ENCODE measurements at places on chromosomes 13 and 19.
A peak's percentile ranks its signal among the peaks of the same experiment; 100 is the strongest.

GRCh38 chr13:20658451-20659040 is 45.0 kb upstream of the IL17D start:
- DNase-seq = peak; percentile 31

DNA sequence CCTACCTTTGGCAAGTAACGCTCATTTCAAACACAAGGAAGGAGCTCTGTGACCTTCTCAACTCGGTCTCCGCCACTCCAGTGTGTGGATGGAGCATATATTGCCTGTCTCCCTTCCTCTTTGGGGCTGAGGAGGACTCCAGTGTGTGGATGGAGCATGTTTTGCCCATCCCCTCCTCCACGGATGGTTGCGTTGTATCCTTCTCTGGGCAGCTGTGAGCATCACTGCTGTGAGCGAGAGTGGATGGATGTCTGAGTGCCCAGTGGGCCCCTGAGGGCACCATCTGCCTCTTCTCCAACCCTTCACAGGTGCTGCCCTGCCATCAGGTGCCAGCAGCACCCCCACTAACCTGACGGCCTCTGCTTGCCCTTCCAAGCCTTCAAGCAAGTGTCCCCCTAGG is 186.2 kb downstream of the TEX29 start:
- no peak for DNase-seq

GRCh38 chr19:5680084-5680436 is 256 bp downstream of the MICOS13 start:
- peak; percentile 60 for DNase-seq

DNA sequence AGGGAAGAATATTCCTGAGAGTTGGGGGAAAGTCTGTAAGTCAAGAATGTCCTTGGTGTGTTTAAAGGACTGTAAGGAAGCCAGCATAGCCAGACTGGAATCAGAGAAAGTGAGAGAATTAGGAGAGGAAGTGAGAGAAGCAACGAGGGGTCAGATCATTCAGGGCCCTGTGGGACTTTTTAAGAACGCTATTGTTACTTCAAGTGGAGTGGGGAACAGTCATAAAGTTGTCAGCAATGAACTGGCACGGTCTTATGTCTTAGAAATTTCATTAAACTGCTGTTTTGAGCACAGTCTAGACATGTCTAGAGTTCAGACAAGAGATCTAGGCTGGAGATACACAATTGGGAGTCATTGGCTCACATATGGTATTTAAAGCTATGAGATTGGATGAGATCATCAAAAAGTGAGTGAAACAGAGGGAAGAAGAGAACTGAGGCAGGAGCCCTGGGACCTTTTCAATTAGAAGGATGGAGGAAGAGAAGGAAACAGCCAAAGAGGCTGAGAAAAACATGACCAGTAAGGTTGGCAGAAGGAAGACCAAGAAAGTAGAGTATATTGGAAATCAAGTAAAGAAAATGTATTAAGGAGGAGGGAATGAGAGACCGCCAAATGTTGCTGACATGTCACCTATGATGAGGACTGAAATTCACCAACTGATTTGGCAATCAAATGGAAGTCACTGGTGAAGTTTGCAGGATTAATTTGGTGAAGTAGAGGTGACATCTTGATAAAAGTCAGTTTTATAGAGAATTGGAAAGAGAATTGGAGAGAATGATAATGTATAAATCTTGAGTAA is 263.5 kb downstream of the GPC5 start:
- no peak for DNase-seq

- DNase-seq = no peak
Observed at GRCh38 chr13:51618626-51619025, 34.4 kb downstream of the WDFY2 start.

DNA sequence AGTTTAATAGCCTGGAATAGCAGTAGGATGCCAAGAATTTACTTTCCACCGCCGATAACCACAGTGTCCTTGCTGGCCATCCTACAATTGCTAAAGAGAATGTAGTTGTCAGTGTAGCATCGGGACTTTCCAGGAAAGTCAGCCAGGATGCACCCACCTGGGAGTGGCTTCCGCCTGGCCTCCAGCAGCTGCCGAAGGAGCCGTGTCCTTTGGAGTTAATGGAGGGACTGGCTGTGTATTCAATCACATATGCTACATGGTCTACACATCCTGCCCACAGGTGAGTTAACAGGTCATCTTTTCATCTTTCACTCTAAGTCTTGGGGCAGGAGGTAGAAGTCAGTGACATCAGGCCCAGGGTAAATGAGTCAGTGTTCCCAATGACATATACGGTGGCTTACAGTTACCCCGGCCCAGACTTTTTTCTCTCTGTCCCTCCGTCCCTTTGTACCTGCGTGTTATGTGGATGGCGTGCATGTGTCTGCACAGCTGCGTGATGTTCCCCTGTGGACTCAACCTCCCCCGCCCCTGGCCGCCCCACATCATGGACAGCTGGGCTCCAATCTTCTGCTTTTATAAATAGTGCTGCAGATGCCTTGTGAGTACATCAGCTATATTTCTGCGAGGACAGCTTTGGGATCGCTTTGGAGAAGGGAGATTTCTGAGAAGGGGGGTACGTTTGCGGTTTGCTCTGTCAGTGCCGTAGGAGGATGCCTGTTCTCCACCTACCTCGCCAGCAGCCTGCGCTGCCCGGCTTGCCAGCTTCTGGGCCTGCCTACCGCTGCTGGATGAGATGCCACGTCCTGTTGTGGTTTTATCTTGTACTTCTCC is 63.1 kb downstream of the ATP11A start:
- no peak for DNase-seq

DNA sequence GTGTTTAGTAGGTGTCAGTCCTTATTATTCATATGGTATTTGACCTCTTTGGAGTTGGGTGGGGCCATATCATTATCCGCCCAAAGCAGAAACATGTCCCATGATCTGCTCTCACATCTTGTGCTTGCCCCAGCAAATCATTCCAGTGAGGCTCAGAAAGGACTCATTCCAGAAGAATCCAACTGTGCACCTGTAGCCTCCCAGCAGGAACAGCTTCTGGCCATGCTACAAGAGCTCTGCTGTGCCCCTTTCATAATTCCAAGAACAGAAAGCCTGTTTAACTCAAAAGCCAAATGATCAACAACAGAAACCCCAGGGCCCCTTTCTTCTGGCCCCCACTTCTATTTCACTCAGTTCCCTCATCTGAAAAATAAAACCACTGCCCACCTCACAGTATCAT is 673.1 kb downstream of the DIAPH3 start:
- DNase-seq = no peak

DNA sequence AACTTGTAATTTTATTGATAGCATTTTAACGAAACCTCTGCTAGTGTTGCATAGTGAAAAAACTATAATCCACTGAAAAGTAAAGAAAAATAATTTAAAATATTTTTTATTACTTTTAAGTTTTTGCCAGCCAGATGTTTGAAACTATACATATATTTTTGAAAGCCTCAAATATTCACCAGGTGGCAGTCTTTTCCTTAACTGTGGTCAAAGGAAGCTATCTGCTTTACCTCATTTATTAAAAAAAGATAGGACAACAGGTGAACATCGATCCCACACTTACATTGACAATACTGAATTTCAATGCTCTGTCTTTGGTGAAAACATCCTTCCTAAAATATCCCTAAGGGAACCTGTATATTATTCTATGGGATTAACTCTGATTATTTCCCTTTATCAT is 100.5 kb downstream of the TRPC4 start:
- no peak for DNase-seq

GRCh38 chr13:112686364-112686763 is 3.5 kb upstream of the ATP11A start:
- DNase-seq = no peak

DNA sequence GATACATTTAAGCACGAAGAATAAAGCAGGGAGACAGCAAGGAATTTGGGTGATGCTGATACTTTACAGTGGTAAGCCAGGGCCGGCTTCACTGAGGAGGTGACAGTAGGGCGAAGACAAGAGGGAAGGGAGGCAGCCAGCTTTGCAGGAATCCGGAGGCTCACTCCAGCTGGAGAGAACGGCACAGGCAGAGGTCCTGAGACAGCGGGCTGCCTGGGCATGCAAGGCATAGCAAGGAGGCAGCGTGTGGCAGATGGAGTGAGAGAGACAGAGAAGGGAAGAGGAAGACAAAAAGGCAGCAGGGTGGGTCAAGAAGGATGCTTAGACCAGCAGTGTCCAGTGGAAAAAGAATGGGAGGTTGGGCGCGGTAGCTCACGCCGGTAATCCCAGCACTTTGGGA is 83.2 kb upstream of the WASF3 start:
- no peak for DNase-seq

- DNase-seq = no peak
Observed at GRCh38 chr19:43674596-43674995, 4.6 kb upstream of the PLAUR start.

- no peak for DNase-seq
Observed at GRCh38 chr19:1663852-1664251, 11.4 kb upstream of the TCF3 start.

DNA sequence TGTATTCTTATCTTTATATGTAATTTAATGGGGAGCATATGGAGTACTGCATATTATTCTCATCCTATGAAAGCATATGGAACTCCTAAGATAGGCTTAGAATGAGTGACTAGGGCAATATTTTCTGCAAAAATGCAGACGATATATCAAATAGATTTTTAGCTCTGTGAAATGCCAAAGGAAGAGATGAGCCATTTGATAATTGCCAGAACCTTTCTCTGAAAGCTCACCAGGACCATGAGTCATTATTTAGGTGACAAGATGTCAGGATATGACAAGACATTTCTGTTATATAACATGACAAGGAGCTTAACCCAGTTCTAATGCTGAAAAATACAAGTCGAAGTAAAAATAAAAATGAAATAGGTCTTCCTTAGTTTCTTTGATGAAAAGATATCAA is 145.0 kb downstream of the SLITRK6 start:
- no peak for DNase-seq

- DNase-seq = peak; percentile 66
Observed at GRCh38 chr19:40663695-40664692, 26.5 kb downstream of the NUMBL start.

GRCh38 chr13:43389983-43390382 is 366.6 kb downstream of the DNAJC15 start:
- DNase-seq = no peak

DNA sequence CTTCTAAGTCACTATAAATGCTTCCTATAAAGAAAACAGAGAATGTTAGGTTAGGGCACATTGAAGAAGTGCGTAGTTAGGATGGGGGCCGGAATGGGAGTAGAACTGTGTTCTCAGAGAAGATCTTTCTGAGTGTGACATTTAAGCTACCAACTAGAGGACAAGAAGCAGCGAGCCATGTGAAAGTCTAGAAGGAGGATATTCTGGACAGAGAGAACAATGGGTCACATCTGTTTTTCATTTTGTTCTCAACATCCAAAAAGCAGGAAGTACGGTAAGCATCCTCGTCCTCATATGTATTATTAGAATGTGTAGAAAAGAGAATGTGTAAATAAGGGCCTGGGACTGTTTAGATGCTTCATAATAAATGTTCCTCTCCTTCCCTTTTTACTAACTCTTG is 44.5 kb upstream of the PARP4 start:
- DNase-seq = no peak

DNA sequence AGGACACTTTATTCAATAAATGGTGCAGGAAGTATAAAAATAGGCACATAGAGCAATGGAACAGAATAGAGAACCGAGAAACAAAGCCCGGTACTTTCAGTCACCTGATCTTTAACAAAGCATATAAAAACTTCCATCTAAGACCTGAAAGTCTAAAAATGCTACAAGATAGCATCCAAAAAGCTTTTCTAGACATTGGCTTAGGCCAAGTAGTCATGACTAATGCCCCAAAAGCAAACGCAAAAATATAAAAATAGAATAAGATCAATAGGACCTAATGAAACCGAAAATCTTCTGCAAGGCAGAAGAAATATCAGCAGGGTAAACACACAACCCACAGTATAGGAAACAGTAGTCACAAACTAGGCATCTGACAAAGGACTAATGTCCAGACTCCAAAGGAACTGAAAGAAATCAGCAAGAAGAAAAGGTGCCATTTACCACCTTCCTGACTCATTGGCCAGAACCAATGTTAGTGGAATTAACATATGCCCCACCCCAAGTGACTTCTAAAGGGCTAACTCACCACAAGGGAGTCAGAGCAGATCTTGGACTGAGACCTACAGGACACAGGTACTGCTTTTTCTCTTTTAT is 40.8 kb upstream of the CEACAM21 start:
- DNase-seq = no peak

DNA sequence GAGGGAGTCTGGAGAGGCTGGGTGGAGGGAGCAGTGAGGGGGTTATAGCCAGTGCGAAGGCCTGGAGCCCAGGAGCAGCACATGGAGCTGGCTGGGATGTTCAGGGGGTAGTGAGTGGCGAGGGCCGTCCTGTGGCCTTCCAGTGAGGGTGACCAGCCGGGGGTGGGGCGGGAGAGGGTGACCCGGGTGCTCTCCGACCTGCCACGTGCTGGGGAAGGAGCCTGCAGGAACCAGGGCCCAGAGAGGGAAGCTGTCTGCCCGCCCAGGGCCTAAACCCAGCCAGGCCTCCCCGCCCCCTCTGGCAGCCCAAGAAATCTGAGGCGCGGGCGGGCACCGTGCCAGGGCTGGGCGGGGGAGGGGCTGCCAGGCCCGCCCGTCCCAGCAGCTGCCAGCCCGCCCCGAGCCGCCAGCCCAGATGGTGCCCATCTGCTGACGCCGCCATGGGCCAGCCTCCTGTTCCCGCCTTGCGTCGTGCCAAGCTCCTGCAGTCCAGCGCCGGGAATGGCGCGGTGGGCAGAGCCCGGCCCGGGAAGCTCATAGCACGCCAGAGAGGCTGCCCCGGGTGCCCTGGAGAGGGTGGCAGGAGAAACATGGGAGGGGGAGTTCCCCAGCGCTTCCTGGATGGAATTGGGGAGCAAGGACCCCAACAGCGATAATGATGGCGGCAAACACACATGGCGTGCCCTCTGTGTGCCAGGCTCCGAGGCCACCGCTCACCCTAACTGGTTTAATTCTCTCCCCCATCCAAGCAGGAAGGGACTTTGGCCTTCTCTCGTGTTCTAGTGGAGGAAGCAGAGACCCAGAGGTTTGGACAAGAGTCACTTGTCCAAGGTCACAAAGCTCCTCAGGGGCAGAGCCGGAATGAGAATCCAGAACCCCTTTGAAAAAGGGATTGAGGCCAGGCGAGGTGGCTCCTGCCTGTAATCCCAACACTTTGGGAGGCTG is 21.5 kb downstream of the NFIC start:
- DNase-seq = peak; percentile 96

DNA sequence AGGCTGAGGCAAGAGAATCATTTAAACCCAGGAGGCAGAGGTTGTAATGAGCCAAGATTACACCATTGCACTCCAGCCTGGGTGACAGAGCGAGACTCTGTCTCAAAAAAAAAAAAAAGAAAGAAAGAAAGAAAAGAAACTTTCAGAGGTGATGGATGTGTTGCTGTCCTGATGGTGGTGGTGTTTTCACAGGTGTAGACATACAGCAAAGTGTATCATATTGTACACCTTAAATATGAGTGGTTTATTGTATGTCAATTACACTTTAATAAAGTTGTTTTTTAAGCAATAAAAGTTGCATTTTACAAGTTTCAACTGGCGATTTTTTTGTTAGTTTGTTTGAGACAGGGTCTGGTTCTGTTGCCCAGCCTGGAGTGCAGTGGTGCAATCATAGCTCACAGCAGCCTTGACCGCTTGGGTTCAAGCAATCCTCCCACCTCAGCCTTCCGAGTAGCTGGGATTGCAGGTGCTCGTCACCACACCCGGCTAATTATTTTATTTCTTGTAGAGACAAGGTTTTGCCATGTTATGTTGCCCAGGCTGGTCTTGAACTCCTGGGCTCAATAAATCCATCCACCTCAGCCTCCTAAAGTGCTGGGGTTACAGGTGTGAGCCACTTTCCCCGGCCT is 13.5 kb upstream of the INSR start:
- DNase-seq = no peak

- no peak for DNase-seq
Observed at GRCh38 chr13:77857531-77858209, 61.0 kb downstream of the EDNRB start.
